AML-193 (cell line): ENCODE measurements at places on chromosomes 5 and 9.

DNA sequence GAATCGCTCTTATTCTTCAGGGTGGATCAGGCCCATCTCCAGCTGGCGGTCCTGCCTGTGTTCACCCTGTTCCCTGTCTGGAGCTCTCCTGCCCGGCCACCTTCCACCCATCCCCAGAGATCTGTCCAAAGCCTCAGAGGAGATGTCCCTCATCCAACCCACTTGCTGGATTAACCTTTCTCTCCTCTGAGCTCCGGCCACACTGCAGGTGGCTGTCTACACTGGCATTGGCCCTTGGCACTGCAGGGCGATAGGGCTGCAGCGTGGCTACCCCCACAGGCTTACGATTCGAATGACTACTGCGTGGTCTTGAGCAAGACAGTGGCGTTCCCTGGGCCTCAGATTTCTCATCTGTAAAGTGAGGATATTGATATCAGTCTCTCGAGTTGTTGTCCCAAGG is 63.8 kb upstream of the BARHL1 start:
- no peak for DNase-seq

GRCh38 chr5:5294429-5294828 is 128.0 kb upstream of the ICE1 start:
- DNase-seq, result no peak

DNA sequence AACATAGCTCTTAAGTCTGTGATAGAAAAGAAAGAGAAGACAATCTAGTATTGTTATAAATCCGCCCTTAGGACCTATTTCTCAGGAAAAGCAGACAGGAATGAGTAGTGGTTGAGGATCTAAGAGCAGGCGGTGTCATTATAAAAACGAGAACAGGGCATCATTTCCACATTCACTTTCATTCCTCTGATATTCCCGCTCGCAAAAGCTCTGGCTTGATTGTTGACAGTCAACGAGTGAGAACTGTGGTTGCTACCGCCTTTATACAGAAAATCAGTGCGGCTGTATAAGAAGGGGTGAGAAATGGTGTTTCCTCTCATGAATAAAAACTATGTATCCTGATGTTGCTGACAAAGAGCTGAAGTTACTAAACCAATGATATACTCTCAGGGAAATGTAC is 1409.6 kb upstream of the WWC1 start:
- no peak for DNase-seq

DNA sequence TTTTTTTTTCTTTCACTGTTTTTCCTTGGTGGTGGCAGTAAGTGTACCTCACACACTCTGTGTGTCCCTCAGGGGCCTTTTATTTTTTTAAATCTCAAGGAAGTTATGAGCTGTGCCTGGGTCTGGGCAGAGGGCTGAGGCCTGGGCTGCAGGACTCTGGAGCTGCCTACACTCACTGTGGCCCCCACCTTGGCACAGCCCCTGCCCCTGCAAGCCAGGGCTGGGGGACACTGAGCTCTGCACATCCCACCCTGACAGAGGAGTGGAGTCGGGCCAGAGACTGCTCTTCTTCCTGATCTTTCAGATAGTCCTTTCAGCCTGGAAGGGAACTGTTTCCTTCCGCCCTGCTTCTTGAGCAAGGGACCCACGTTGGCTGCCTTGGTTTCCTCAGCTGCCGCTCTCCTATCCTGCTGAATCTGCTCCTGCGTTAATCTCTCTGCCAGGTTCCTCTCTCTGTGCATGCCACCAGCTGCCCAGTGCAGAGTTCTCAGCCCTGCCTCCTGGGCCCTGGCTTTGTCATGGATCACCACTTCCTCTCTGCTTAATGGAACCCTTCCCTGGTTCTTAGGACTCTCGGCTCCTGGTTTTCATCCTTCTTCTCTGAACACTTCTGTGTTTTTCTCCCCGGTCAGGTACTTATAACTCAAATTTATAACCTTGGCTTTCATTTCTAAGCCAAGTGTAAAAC is 502.3 kb downstream of the DIRAS2 start:
- no peak for DNase-seq

DNA sequence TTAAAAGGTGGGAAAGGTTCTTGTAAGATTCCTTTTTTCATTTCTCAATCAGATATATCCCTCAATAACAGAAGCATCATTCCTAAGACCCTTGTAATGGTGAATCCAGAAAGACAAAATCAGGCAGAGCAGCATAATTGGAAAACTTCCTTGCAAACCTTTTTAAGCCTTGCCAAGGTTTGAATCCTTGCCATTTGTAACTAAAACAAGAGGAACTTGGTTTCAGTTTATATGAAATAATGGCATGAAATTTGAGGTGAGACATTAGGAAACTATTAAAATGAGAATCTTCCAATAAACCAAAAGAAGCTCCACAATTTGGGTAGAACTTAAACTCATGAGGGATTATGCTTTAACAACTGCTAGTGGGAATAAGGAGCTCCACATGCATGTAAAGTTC is 384.7 kb upstream of the SMC2 start:
- DNase-seq, result no peak

DNA sequence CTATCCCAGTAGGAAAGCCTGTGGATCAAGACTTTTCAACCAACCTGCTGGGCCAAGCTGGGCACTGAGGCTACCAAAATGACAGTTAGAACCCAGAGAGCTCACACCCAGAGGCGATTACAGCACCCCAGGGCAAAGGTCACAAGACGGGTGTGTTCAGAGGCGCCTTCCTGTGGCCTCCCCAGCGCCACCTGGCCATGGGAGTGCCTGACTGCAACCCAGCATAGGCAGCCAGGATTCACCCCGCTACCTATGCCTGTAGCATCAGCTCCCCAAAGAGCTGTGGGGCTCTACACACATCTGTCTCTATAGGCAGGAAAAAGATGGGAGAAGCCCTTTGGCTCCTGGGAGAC is 33.5 kb downstream of the PDGFRB start:
- peak; percentile 69 for DNase-seq

GRCh38 chr5:78735834-78736463 is 87.4 kb upstream of the LHFPL2 start:
- DNase-seq, result no peak

DNA sequence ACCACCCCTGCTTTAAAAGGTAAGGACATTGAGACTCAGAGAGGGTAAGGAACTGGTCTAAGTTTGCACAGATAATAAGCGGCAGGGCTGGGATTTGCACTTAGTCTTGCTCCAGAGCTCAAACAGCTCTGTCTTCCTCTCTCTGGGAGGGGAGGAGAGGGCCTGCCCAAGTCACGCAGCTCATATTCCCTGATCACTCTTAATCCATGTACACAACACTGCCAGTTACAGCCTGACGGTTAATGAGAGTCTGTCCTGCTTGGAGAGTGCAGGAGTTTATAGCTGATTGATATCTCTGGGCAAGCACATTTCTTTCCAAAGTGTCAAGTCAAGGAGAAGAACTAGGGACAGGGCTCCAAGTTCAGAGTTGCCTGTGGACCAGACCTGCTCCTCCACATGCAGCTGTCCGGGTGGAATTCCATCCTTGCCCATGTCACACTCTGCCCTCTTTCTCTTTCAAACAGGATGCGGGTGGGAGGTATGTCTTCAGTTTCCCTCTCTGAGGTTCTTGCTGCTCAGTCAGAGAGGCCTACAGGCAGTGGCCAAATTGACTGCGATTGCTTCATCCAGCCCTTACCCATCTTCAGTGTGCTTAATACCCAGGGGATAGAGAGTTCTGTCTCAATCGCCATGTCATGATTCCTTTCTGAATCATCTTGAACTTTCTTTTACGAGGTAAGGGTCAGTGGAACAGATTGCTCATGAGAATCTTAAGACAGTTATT is 54.5 kb downstream of the GALNT12 start:
- DNase-seq, result peak; percentile 13

DNA sequence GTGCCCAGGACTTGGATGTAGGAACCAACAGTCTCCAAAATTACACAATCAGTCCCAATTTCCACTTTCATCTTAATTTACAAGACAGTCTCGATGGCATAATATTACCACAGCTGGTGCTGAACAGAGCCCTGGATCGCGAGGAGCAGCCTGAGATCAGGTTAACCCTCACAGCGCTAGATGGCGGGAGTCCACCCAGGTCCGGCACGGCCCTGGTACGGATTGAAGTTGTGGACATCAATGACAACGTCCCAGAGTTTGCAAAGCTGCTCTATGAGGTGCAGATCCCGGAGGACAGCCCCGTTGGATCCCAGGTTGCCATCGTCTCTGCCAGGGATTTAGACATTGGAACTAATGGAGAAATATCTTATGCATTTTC is 837 bp downstream of the PCDHB2 start:
- no peak for DNase-seq

DNA sequence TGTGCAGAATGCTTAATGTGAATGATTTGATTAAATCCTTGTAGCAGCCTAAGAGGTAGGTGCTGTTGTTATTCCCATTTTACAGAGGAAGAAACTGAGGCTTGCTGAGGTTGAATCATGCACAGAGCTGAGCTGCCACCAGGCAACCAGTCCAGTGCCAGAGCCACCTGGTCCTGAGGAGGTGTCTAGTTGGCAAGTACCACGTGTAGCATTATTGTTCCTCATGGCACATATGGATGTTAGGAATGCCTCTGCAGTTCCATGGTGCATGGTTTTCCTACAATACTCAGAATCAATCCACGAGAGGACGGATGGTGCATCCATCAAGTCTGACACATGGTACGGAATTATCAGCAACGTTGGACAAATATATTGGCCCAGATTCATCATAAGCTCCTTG is 8.9 kb downstream of the UBE2QL1 start:
- no peak for DNase-seq

GRCh38 chr9:83583151-83584014 is 39.6 kb upstream of the IDNK start:
- peak; percentile 34 for DNase-seq

GRCh38 chr5:108372369-108372768 is 9.5 kb downstream of the FBXL17 start:
- no peak for DNase-seq

- no peak for DNase-seq
Measured at GRCh38 chr5:32443541-32444430, 754 bp downstream of the ZFR start.

DNA sequence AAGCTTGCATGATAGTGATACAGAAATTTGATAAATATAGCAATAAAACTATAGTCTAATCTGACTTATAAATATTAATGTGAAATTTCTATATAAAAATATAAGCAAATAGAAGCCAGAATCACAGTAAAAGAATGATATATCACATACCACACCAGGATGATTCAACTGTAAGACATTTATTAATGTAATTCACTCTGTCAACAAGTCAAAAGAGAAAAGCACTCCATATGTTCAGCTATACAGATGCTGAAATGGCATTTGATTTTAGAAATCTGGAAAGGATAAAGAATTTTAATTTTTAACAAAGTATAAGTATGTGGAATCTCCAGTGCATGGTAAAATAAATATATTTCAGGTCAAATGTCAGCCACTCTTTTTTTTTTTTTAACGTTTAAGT is 372.4 kb downstream of the KCNN2 start:
- no peak for DNase-seq

- DNase-seq, result no peak
Measured at GRCh38 chr5:148904440-148904839, 78.0 kb downstream of the ADRB2 start.

DNA sequence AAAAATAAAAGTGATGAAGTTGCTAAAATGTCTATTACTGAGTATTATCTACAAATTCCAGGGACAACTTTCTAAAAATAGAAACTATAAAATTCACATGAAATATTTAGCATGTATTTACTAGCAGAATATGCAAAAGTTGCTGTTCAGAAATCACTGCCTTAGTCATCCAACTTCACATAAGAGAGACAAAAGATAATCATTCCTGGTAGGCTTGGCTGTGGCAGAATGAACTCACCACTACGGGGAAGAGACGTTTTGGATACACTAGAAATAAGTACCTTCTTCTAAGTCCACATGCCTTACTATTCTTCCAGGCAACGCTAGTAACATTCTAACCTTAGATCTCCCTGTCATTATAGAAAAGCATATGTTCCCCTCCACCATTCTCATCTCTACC is 272.2 kb downstream of the BNC2 start:
- no peak for DNase-seq

- no peak for DNase-seq
Measured at GRCh38 chr9:95027914-95028852, 289.3 kb downstream of the FANCC start.

- no peak for DNase-seq
Measured at GRCh38 chr9:123217128-123217654, 51.2 kb downstream of the STRBP start.

- DNase-seq, result no peak
Measured at GRCh38 chr9:97307500-97308163, at the start of gene CCDC180. Gene CCDC180, plus strand, starts transcription at chr9:97307659. Its CDS starts 405 bp downstream, at chr9:97308064.

- no peak for DNase-seq
Measured at GRCh38 chr9:21836437-21837161, 34.2 kb downstream of the MTAP start.

DNA sequence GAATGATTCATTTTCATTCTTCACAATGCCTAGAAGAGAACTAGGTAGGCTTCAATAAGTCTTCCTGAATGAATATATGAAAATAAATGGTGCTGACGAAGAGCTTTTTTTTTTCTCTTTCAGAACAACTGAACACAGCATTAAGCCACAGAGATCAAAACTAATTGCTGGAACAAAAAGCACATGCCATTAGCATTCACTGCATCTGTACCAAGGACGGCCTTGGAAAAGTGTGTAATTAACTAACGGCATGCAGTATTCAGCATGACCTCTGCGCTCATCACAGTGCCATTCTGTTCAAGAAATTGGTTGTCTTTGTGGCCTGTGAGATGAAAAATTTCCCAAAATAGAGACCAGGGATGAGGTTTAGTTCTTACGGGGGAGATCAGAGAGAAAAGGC is 99.3 kb downstream of the NUDT12 start:
- no peak for DNase-seq

- no peak for DNase-seq
Measured at GRCh38 chr9:89204801-89205200, 26.2 kb upstream of the SHC3 start.

DNA sequence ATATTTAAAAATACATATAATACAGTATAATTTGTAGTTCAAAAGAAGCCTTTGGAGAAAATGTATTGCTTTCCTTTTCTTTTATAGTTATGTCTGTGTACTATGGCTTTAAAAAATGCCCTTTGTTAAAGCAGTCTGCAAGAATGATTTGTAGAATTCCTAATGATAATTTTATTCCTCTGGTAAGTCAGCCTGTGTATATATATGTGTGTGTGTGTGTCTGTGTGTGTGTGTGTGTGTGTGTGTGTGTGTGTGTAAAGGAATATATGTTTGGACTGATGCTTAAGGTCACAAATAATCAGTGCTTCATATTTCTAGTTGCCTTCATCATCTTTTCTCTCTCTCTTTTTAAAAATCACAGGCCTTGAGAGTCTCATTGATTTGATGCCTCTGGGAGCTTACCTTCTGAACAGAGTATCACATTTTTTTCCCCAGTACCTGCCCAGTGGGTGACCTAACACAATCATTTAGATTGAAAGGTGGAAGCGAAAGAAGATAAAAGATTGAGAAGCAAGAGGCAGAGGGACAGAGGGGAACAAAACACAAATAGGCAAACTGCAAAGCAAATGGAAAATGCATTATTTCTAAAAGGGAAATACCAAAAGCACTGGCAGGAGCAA is 709.2 kb upstream of the DMAC1 start:
- no peak for DNase-seq

GRCh38 chr9:27440888-27441740 is 83.0 kb upstream of the IFNK start:
- no peak for DNase-seq

GRCh38 chr9:114681594-114682332 is at the start of gene TEX48:
Gene TEX48, minus strand, starts transcription at chr9:114682192. Its CDS starts 10,469 bp downstream, at chr9:114671723.
- peak; percentile 78 for DNase-seq

- no peak for DNase-seq
Measured at GRCh38 chr5:6378766-6379103, 388 bp upstream of the MED10 start.
